Hindlimb muscle (tissue), 1 donor: ENCODE measurements at places on chromosomes 12 and 14.

GRCh38 chr14:74935360-74935680 is 12.3 kb upstream of the RPS6KL1 start:
- no peak for DNase-seq

GRCh38 chr14:95547272-95547625 is 12.4 kb downstream of the GLRX5 start:
- DNase-seq = no peak

GRCh38 chr12:89433634-89434033 is 81.3 kb upstream of the DUSP6 start:
- DNase-seq = no peak

DNA sequence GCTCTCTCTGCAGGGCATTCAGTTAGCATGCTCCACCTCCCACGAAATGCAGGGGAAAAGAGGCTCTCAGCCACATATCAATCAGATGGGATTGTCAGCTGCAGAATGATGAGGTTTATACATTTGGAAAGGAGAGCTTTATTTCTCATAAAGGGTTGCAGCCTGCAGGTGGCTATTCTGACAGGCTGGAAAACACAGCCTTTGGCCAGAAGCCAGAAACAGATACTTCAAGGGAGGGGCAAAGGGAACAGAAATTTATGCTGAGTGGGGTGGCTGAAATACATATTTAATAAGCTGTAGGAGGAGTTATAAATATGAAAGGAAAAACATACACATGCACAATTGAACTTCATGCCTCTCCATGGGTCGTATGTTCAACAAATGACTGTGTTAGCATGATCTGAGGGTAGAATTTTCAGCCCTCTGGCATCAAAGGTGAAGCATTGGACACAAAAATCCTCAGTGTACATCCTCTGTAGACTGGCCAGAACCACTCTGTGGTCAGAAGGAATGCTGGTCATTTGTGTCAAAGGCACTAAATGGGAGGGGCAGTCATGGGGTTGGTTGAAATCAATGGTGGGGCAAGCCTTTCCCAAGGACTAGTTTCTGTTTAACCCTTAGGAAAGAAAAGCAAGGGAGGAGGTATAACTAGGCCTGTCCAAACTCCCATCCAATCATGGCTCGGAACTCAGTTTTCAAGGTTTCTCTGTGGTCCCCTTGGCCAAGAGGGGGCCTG is 62.4 kb downstream of the TMX1 start:
- DNase-seq = no peak

- DNase-seq = no peak
These were observed 3.3 kb downstream of the FGD6 start for GRCh38 chr12:95213928-95214327.

DNA sequence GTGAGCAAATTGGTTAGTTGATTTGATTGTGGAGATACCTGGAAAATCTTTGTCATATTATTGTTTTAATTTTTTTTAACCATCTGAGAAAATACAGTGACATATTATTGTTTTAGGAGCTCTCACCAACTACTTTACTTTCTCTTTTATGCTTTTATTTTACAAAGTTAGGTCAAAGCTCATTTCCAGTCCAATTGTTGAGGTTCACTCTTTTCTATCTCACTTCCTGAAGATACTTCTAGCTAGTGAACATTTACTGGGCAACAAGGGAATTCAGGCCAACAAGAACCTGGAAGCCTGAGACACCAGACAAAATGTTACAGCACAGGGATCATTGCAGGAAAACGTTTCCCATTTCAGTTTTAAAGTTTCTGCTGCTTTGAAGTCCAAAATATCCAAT is 3.9 kb downstream of the TMEM30B start:
- DNase-seq = no peak

- no peak for DNase-seq
These were observed 1317.6 kb downstream of the TMEM121 start for GRCh38 chr14:106843951-106844483.

- no peak for DNase-seq
These were observed 264.0 kb upstream of the PLEKHG7 start for GRCh38 chr12:92438641-92439419.

GRCh38 chr12:96069511-96070231 is 34.3 kb upstream of the LTA4H start:
- no peak for DNase-seq

DNA sequence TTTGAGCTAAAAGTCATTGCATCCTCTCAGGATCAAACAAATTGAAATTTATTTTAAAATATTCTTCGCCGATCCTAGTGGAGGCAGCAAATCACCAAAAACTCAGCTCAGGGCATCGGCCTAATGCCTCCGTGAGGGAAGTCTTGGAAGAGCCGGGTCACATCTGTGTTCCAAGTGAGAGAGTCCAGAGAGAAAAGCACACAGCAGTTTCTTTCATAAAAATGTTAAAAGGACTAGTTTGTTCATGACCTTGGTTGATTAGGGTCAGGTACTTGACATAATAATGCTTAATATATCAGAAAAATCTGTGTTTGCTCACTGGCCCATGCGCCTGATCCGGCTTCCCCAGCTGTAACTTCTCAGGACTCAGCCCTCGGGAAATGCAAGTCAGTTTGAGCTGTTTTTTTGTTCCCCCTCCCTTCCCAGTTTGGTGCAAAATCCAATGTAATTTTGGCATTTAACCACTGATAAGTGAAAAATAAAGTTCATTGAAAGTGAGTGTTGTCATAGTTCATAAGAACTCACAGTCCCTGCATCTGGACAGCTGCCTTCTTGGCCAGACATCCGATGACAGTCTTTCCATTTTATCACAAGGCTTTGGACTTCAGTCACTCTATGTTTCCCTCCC is 161.7 kb downstream of the CAND1 start:
- DNase-seq = peak; percentile 70

GRCh38 chr12:126509572-126509971 is 1444.3 kb downstream of the AACS start:
- no peak for DNase-seq

GRCh38 chr14:21023174-21023573 is 1.7 kb downstream of the NDRG2 start:
- no peak for DNase-seq

DNA sequence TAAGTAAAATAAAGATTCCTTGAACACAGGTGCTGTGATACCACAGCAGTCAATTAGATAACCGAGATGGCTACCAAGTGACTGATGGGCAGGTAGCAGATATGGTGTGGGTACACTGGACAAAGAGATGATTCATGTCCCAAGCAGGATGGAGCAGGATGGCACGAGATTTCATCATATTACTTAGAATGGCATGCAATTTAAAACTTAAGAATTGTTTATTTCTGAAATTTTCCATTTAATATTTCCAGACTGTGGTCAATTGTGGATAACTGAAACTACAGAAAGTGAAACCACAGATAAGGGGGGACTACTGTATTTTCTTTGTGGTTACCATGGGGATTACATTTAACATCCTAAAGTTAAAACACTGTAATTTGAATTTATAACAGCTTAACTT is 7.5 kb upstream of the ZFP36L1 start:
- DNase-seq = no peak

DNA sequence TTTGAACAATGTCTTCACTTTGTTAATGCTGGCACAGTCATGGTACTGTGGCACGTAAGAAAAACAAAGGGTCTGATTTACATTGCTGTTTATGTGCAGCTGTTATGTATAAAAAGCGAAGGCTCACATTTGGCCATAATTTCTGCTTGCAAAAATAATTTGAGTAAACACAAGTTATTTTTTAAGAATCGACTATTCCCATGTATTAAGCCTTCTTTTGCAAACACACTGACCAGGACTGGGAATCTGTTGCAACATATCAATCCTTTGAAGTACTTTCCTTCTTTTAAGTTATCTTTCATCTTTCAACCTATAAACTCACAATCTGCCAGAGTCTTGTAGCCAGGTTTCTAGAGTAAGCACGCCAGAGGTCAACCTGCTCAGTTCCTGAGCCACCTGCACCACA is 145.4 kb upstream of the BMP4 start:
- DNase-seq = no peak

DNA sequence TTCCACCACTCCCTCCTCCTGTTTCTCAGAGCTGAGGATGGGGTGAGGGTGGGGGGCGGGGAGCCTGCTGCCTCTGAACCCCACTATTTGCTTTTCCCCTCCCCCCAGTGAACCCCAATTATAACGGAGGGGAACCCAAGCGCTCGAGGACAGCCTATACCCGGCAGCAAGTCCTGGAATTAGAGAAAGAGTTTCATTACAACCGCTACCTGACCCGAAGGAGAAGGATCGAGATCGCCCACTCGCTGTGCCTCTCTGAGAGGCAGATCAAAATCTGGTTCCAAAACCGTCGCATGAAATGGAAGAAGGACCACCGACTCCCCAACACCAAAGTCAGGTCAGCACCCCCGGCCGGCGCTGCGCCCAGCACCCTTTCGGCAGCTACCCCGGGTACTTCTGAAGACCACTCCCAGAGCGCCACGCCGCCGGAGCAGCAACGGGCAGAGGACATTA is 1.1 kb downstream of the HOXC4 start:
- DNase-seq = no peak

- no peak for DNase-seq
These were observed 23.0 kb upstream of the JDP2 start for GRCh38 chr14:75404847-75405246.

- no peak for DNase-seq
These were observed 1.8 kb downstream of the GALNT9 start for GRCh38 chr12:132327336-132328171.

- no peak for DNase-seq
These were observed 28.9 kb downstream of the ESR2 start for GRCh38 chr14:64265222-64265621.

GRCh38 chr14:94423453-94424056 is 29.0 kb downstream of the SERPINA11 start:
- no peak for DNase-seq

DNA sequence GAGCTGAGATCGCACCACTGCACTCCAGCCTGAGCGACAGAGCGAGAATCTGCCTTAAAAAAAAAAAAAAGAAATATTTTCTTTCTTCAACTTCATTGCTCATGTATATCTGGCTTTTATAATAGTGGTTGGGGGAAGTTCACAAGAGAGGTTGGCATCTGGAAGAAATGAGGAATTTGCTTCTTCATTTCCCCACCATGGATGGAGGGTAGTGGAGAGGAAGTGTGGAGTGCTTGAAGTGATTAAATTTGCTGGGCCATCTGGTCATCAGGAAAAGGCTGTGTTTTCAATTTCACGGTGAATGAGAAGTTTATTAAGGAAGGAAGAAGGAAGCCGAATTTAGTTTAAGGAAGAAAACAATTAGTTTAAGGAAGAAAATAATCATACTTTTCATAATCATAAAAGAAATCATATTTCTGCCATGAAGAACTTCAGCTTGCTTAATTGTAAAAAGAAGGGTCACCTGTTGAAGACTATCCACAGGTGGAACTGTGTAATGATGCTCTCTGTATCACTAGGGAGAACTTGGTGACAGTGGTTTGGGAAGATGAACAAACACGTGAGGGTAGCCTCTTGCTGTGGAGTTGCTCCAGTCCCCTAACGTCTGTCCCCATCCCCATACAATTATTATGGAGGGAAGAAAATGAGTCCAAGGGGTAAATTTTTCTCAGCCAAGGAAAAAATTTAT is 197.3 kb upstream of the ARHGAP5 start:
- no peak for DNase-seq

DNA sequence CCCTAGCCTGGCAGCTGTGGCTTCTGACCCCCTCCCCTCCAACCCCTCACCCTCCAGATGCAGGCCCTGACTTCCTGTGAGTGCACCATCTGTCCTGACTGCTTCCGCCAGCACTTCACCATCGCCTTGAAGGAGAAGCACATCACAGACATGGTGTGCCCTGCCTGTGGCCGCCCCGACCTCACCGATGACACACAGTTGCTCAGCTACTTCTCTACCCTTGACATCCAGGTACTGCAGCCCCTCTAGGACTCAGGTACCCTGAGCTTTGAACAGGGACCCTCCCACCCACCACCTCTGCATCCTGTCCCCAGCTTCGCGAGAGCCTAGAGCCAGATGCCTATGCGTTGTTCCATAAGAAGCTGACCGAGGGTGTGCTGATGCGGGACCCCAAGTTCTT is 6.0 kb upstream of the IRF9 start:
- no peak for DNase-seq

- no peak for DNase-seq
These were observed 262.6 kb downstream of the PCNX1 start for GRCh38 chr14:71169861-71170260.

DNA sequence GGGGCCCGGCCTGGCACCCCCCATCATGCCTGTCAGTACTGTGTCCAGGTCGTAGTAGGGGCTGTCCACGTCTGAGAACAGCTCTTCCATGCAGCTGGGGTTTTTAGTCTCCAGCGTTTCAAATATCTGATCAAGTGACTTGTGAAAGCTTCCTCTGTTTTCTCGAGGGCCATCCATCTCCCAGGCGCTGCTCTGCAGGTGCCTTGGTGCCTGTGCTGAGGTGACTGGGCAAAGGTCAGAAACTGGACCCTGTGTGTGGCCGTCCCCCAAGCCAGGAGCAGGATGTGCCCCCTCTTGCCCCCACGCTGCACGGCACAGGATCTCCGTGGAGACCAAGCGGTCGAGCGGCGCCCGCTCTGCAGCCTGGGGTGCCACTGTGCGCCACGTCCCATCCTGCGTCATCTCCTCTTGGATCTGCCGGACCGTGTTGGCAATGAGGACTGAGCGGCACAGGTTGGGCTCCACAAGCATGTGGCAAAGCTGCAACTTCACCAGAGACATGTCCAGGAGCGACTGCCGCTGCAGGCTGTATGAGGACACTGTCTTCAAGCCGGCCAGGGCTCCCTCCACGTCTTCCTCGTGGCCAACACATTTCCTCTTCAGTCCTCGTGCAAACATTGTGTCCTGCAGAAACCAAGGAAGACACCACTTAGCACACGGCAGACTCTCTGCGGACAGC is 9.4 kb downstream of the CDCA4 start:
- no peak for DNase-seq

DNA sequence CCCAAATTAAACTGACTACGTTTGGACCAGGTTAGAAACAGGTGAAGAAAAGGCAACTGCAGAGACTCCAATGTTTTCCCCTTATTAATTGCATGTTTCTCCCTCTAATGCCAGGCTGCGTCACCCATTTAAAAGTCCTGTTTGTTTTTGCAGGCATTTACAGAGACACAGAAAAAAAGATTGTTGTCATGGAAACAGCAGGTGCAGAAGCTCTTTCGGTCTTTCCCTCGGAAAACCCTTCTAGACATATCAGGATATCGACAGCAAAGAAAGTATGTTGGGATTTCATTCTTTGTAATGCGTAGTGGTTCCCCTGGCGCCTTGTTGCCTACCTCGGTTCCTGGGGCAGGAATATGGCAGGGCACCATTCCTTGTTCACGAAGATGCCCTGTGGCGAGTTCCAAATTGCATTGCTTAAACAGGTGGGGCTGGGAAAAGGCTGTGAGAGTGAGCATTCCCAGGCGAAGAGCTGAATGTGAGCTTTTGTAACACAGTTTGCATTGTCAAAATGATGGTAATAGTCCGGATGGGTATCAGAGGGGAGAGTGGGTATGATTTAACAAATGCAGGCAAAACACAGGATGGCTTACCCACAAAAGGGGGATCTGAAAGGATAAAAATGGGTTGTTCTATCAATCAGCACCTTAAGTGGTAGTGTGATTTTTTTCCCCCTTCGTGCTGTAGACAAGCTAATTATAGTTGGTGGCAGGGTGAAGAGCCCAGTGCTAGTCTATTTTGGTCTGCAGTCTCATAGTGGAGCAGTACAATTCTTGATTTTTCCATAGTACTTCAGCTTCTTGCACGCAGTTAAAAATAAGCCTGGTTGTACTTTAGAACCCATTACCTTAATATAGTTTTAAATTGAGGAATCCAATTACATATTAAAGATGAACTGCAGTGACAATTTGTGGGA is 132.4 kb downstream of the GCH1 start:
- DNase-seq = no peak
